Activated CD4-positive, alpha-beta T cell treated with anti-CD3 and anti-CD28 coated beads for 4 hours (primary cell): ENCODE measurements at places on chromosomes 1 and 21.
A peak's percentile ranks its signal among the peaks of the same experiment; 100 is the strongest.

DNA sequence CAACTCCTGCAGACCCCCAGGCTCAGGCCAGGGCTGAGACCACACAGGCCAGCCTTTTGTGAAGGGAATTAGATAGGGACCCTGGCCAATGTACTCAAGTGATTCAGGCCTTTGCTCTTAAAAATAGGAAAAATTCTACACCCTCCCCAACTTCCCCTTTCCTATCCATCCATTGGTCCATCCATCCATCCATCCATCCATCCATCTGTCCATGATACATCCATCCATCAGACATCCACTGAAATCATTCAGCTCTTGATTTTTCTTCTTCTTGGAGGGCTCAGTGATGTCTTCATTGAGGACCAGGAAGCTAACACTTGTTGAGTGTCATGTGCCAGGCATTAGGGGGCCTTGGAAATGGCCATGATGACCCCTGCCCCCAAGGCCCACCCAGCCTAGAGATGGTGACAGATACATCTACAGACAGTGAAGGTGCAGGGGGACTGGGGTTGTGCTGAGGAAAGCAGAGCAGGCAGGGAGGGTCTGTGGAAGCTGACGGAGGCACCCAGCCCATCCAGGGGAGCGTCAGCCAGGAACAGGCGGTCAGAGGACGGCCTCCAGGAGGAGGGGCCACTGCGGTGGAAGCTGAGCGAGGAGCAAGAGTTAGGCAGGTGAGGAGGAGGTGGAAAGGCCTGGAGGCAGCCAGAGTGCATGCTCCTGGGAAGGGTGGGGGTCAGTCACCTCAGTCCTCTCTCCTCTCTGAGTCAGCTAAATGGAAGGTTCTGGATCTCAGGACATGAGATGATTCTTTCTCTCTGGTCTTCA, 81.9 kb downstream of the EPHB2 start:
- DNase-seq, result no peak

DNA sequence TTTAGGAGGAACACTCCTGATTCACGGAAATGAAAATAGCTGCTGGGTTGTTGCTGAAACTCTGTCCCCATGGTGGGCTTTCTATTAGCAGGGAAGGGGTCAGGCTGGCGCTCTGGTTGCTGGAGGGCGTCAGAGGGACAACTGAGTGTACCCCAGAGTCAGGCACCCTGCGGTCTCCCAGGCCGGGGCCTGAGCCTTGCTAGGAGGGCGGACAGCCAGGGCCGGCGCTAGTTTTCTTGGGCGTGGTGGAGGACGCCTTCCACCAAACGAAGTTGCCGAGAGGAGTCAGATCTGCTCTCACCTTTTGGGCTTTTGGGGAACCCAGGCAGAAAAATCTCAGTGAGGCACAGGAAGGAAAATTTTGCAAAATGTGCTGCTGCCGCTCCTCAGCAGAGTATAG, 54.8 kb downstream of the NGF start:
- DNase-seq, result no peak

GRCh38 chr1:198556971-198557370, 16.5 kb upstream of the ATP6V1G3 start:
- peak; percentile 50 for DNase-seq

GRCh38 chr21:26769613-26770188, 75.5 kb downstream of the ADAMTS1 start:
- no peak for DNase-seq

- DNase-seq, result no peak
These were observed 9.1 kb downstream of the PRPF38A start for GRCh38 chr1:52413410-52413989.

DNA sequence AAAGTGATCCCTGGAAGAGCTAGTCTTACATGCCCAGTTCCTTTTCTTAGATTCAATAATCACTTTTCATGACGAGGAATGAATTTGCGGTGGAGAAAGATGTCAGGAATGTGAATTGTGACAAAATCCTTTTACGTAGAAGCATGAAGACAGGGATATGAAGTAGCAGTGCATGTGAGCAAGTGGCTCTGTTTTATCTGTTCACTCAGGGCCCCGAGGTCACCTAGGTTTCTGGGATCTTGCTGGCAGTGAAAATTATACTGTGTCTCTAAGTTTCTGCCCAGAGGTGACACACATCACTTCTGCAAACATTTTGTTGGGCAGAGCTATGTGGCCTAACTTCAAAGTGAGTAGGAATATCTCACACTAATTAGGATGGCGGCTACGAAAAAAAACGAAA, 79.3 kb downstream of the USP25 start:
- DNase-seq, result no peak
